ENCODE measurements at places on chromosomes 1 and 21.

DNA sequence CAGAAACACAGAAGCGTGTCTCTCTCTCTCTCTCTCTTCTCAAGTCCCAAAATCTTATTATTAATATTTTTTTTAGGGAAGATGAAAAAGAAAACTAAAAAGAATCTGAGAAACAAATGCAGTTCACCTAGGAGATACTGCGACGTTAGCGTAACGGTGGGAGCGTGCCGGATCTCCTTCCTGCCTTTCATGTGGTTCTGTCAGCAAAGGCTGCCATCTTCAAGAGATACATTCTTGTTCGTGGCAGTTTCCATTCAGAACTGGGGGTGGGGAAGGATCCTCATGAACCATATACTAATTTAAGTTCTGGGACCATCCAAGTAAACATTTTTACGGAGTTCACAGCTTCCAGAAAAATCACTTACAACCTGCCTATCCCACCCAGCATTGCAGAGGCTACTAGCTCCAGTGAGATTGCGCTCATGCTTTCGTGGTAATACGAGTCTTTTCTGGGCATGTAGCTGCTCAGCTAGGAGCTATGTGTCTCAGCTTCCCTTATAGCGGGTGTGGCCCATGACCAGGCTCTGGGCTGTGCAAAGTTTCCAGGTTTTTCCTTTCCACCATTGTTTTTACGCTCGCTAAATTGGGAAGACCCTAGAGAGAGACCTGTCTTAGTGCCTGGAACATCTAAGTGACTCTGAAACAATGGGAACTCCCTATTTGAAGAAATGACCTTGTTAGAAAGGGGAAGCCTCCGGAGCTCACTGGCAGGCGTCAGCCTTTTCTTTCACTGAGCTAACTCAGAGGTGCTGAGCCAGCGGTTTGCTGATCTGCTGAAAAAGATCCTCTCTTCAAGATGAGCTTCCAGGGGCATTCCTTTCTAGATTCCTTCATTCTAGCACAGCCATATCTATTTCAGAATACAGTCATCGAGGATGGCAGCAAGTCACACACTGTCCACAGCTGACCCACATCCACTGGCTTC lies 17.3 kb downstream of the SLAMF1 start:
- no peak for DNase-seq

DNA sequence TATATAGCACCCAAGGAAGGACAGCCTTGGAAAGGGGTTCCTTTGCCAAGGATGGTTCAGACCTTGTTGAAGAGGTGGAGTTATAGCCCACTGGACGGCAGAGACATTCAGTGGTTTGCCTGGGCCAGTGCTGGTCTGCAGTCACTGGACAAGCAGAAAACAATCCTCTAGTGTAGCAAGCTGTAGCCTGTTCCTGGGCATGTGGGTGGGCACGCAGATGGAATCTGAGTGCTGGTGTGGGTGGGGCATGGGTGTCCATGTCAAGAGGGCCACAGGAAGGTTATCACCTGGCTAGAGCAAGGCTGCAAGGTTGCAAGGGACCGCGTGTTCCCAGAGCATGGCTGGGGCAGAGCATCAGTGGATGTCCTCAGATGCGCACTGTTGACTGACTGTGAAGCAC lies 244.7 kb downstream of the PTPRU start:
- DNase-seq: no peak

DNA sequence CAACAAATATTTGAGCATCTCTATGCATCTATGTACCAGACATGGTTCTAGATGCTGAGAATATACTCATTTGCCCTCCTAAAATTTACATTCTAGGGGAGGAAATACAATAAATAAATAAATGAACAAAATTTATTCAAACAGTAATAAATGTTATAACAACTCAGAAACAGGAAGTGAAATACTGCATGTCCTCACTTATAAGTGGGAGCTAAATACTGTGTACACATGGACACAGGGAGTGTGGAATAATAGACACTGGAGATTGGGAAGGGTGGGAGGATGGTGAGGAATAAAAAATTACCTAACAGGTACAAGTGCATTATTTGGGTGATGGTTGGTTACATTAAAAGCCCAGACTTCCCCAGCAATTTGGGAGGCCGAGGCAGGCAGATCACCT lies 4.3 kb downstream of the COA7 start:
- no peak for DNase-seq

DNA sequence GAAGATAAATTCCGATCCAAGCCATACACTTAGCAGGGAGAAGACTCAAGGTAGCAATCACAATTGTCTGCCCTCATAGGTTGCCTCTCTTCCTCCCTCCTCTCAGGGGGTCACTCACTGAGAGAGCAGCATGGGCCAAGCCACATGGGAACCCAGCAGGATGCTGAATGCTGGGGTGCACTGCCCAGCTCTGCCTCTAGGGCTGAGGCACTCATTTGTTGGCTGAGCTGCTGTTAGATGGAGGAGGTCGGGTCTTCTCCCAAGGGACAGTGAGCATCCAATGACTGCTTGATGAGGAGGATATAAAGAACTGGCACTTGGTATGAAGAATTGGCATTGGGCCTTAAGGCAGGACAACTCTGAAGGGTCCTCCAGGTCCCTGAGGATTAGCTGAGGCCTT lies 418.8 kb downstream of the SIPA1L2 start:
- no peak for DNase-seq

- no peak for DNase-seq
Measured at GRCh38 chr1:107946794-107947193, 18.2 kb downstream of the VAV3 start.

DNA sequence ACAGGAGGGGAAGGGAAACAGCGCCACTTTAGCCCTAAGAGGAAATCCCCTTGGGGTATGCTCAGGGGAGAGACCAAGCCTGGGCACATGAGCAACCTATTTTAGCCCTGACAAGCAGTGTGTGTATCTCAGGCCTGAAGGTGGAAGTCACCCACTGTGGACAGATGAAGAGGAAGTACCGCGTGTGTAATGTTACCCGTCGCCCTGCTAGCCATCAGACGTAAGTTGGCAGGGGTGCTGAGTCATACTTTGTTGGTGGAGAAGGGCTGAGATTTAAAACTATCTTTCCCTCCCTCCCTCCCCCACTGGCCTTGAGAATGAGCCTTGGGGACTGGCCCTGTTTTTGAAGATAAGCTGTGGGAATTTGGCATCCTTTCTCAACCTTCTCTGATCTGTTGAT lies 11.2 kb downstream of the AGO1 start:
- no peak for DNase-seq

DNA sequence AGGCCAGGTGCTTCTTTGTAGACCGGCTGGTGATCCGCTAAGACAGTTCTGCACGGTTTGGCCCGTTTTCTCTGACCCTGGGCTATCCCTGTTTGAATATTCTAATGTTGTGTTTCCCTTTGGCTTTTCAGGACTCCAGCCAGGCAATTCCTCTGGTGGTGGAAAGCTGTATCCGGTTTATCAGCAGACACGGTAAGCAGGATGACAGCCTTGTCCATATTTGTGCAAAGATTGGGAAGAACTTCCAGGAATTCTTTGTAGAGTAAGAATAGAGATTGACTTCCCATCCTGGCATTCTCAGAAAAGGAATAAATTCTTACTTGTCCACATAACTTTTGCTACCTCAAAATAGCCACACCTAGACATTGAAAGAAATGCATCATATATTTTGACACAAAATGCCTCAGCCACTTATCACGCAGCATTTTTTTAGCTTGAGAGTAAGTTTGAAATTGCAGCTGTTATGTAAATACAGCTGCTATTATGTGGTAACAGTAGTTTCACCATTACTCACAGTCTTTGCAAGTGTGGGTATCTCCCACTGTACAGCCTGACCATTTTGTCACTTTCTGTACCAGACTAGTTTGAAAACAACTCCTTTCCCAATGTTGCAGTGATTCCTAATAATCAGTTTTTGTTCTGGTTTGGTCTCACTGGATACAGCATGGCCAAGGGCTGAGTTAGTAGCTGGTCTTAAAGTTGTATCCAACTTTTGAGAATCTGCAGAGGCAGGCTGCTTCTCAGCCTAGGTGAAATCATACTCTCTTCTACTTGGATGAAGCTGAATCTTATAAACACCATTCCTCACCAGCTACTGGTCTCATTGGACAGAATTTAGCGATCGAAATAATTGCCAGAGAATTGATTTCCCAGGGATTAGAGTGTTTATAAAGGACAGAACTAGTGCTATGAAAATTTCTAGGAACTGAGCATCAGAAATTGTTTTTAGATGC lies 40.0 kb upstream of the IKBKE start:
- no peak for DNase-seq
